T-helper 9 cell (primary cell): ENCODE measurements at places on chromosomes 3 and 15.

DNA sequence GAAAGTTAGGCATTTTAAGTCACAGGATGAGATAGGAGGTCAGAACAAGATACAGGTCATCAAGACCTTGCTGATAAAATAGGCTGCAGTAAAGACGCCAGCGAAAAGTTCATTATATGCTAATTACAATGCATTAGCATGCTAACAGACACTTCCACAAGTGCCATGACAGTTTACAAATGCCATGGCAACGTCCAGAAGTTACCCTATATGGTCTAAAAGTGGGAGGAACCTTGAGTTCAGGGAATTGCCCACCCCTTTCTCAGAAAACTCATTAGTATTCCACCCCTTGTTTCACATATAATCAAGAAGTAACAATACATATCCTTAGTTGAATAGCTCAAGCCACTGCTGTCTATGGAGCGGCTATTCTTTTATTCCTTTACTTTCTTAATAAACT, 92.7 kb upstream of the PLXND1 start:
- DNase-seq = no peak

- no peak for DNase-seq
These were observed 53.0 kb downstream of the ECT2 start for GRCh38 chr3:172803489-172803888.

GRCh38 chr15:81152799-81153198, 18.7 kb downstream of the CFAP161 start:
- no peak for DNase-seq

DNA sequence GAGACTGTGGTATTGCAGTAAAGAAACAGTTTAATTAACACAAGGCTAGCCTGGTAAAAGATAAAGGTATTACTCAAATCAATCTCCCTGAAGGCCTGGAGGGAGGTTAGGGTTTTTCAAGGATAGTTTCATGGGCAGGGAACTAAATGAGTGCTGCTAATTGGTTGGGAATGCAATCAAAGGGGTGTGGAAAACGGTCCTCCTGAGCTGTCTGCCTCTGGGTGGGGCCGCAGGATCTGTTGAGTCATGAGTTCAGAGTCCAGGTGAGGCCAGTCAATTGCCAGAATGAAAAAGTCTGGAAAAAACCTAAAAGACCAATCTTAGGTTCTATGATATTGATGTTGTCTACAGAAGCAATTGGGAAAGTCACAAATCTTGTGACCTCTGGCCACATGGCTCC, 293.2 kb downstream of the MCTP2 start:
- DNase-seq = no peak

DNA sequence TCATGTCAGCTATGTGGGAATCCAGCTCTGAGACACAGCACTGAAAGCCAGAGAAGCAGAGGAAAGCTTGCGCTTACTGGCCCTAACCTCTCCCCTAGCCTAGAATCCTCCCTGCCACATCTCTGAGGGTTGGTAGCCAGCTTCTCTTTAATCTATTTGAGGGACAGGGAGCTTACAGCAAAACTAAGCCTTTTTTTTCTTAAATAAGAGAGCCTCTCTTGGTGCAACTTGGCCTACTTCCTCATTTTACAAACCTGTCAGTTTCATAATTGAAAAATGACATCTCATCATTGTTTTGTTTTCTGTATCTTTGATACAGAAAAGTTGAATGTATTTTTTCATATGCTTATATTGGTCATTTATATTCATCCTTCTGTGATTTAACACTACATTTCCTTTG, 193.9 kb downstream of the ZNF621 start:
- DNase-seq = no peak

- no peak for DNase-seq
These were observed 68.2 kb downstream of the HMCES start for GRCh38 chr3:129346695-129347457.

DNA sequence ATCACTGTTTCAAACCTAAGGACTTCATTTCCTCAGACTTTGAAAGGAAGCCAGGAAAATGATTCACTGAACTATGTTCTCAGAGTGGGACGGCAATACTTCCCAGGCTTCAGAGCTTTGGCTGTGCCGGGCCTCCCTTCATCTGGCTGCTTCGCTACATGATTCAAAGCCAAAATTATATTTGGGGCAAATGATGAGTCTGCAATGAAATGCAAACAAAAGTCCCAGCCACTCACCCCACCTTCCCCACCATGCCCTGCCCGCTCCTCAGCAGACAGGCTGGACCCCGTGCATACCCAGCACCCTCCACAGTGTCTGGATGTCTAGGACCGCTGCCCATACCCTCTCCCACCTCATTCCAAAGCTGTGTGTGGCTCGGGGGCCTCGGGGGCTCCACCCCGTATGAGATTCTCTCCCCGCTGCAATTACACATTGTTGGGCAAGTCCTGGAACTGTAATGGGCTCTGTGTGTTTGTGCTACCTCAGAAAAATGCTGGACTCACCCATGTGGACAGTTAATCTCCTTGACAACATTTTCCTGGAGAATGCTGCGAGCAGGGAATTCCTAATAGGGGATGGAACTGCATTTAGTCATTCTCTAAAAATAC, 32.2 kb downstream of the ATP10A start:
- no peak for DNase-seq

DNA sequence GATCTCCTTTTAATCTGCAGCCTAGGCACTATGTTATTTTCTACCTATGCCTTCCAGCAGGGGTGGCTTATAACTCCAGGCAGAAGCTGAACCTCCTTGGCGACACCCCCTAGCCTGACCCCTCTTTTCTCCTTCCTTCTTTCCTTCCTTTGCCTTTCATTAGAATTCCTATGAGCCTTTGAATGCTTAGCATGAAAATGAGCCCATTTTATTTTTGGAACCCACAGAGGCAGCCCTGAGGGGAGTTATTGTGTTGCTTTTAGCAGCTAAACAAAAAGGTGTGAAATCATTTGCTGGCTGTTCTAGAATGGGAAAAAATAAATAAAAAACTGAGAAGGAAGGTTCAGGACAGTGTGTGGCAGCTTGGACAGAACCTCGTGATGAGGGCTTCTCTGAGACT, 164.6 kb upstream of the ICE2 start:
- DNase-seq = no peak

DNA sequence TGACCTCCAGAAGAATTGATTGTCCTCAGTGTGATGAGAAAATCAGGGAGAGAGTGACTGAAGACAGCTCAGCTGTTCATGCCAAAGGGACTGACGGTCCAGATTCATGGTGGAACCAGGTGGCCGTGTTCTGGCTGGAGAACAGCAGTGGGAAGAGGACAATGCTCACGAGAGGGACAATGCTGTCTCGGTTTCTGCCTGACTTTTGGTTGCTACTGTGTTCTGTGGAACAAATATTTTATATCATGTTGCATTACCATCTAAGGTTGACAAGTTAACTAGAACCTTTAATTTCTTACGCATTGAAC, 58.0 kb upstream of the ULK4 start:
- no peak for DNase-seq

DNA sequence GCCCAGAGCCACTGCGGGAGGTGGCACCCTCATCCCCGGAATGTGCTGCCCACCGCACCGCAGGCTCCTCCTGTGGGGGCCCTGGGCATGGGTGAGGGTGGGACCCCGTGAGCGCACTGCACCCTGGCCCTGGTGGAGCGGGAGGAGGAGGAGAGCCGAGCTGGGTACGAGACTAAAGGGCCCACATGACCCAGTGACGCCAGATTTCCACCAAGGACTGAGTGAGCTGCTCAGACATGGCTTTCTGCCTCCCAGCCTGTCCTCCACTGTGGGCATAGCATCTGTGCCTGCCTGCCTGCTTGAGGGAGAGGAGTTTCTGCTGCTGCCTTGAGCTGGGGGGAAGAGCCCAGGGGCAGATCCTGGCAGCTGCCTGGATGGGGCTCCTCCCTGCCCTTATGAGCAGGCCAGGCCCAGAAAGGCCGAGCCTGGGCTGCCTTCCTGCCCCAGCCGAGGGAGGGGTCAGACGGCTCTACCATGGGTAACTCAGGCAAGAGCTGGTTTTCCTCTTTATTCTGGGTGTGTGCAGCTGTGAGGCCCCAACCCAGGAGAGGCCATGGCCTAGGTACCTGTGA, 88.4 kb downstream of the VGLL4 start:
- no peak for DNase-seq

DNA sequence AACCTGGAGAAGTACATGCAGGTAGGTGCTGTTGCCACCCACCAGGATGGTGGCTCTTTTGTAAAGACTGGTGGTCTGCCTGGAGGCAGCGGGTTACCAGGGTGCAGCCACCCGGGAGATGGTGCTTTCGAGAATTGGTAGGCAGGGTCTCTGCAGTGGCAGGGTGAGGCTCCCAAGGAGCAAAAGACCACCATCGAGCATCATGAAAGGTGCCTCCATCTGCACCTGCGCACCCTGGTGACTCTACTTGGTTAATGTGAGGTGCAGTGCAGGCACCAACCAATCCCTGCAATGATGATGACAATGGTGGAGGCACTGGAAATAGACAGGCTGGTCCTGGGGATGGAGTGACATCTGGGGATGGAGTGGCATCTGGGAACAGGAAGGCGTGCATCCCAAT, 236.7 kb downstream of the ADAMTS17 start:
- DNase-seq = no peak

- DNase-seq = no peak
These were observed 66.1 kb upstream of the LIMD1 start for GRCh38 chr3:45528429-45528828.

DNA sequence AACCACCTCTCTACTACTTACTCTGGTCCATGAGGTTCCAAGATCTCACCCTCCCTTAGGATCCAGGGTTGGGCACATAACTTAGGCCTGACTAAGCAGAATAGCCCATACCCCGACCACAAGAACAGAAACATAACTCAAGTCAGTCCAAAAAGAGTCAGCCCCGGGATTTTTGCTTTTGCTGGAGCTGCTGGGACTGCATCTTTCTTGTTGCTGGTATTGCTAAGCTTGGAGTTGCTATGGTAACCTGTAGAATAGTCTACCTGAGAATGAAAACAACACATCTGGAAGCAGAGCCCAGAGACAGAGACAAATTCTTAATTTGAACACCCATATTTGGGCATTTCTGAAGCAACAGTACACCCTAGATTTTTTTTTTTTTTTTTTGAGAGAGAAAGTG, 6.5 kb downstream of the RUBCN start:
- no peak for DNase-seq

DNA sequence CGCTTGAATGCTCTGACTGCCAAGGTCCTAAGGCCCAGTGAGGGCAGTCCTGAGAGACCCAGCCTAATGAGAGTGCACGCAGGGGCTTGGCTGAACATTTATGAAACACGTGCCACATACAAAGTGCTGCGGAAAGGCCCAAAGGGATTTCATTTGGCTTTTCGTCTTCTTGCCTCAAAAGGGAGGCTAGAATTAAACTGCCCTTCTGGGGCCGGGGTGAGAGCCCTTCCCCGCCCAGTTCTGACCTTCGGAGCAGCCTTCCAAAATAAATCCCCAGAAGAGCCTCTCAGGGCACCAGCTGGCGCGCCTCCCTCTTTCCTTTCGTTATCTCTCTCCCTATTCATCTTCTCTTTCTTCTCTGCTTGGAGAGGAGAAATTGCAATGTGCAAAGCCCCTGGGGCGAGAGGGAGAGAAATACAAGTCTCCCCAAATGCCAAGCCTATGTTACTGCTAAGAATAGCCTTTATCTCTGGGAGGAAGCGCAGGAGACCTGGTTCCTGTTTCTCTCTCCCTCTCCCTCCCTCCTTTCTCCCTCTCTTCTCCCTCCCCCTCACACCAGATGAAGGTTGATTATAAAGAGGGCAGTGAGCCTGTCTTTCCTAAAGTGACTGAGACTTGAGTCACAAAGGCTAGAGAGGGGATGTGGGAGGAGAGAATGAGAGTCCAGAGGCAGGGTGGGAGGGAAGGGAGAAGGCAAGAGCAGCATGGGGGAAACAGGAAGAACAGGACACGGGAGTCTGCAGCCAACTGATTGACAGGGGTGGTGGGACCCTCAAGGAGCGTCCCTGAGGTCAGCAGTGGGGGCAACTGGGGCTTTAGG, 36.7 kb upstream of the NDUFB4 start:
- DNase-seq = no peak

- DNase-seq = no peak
These were observed 310.4 kb downstream of the ERC2 start for GRCh38 chr3:56157693-56158362.

DNA sequence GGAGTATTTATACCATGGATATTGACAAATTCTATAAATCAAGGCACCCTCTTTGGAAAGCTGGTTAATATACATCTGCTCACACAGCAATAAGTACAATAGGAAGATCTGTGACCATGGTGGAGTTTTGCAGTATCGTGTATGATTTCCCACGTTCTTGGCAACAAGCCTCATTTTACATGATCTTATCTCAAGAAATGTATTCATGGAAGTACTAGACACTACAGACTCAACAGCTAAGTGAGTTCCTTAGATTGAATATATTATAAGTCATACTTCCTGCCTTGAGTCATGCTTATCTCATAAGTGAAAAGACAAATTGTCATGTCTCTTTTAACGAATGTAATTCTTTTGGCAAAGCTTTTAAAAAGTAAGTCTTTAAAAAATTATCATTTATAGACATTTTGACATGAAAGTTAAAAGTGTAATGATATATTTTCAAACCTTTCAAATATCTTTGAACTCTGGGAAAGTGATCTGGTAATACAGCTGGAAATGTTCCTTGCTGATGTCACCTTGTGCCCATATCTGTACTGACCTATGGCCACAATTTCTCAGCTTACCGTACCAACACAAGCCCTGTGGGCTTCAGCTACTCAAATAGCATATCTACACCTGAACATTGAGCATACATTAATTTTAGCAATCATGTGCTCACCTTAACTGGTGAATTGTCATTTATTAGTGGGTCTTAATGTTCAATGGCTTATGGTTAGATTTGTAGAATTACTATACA, 130.3 kb upstream of the TMC3 start:
- DNase-seq = no peak

DNA sequence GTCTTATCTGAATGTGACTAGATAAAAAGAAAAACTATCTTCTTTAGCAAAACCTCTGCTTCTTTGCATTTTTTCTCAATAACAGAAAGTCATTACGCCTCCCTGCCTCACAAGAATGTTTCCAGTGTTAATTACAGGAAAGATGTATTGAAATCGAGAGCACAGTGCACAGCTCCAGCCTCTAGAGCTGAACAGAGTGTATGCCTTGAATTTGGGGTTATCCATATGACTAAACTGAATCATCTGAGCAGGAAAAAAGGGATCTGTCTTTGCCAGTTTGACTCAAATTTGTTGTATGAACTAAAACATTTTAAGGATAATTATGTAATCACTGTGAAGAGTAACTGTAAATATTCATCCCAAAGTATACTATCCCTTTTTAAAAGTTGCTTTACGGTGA, 149.1 kb upstream of the CGNL1 start:
- DNase-seq = no peak

- DNase-seq = no peak
These were observed 37.1 kb downstream of the P3H2 start for GRCh38 chr3:190083635-190084034.

DNA sequence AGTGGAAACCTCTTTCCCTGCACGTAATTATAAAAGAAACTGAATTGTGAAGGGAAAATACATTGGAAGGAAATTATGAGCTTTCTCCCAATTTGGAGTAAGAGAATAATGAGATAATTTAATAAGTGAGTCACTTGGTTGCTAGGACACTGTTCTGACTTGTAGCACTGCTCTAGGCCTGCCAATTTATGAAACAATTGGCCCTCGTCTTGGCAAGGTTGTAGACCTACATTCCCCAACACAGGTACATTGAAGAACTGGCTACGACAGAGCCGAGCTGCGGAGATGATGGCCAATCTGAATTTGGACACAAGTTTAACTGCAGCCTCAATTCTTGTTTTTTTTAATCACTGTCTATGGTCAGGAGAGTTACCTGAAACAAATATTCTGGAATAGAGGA, 674.1 kb downstream of the MECOM start:
- no peak for DNase-seq

GRCh38 chr3:165617134-165617533, 220.1 kb downstream of the BCHE start:
- no peak for DNase-seq

GRCh38 chr15:90190606-90191343, 10.4 kb upstream of the SEMA4B start:
- DNase-seq = no peak
